ENCODE measurements at places on chromosomes 1 and 21.

DNA sequence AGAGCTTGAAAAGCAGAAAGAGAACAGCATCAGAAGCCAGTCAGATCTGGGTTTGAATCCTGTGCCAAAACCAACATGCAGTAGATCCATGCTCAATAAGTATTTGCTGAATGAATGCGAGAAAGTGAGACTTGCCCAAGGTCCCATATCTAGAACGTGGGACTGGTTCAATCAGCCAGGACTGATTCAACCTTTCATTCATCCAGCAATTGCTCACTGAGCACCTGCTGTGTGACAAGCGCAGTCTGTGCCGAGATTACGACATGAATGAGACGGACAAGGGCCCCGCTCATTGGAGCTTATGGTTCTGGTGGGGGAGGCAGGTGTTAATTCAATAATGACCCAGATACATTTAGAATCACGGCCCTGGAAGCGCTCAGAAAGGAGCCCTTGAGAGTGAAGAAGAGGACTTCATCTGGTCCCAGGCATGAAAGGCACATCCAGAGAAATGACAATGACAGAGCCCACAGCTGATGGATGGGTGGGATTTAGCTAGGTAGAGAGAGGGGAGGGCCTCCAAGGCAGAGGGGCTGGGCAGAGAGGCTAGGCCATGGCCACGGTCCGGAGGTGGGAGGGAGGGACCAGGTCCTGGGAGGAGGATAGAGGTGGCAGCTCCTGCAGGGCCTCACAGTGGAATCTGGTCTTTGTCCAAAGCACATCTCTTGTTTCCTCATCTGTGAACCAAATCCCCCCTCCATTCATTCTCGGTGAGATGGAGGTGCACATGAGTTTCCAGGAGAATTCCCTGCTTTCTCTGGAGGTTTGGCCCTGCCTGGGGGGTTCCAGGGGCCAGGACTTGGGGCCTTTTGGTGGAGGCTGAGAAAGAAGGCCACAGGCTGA is 4.2 kb upstream of the FAM131C start:
- no peak for DNase-seq

DNA sequence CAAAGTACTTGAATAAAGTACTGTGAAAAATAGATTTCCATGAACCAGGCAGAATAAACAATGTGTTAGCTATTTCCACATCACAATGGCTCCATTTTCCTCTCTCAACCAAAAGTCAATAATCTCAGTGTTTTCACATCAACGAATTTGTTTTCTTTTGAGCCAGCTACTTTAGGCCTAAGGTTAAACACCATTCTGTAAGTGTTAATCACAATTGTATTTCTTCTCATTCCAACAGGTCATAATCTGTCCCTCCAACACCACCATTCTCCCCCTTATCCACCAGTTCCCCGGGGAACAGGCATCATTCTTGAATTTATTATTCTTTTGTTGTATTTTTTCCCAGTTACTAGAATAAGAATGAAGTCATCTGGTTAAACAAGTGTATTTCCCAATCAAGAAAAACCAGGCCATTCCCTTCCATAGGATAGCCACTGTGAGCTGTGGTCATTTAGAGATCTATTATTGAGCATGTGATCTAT is 66.2 kb upstream of the PALMD start:
- no peak for DNase-seq

DNA sequence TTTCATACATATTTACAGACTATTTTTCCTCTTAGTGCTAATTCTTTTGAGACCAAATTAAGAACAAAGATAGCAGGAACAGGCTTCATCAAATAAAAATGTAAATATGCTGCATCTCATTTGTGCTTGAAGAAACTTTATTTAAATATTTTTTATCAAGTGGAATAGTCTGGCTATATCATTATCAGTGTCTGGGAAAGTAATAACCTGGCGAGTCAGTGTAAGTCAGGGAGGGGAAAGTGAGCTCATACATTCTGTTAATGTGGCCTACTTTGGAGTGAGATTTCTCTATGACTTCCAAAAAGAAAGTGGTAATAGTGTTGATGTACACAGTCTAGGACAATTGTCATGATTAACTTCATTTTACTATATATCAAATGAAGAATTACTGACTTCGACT is 1045.1 kb downstream of the ADGRL2 start:
- no peak for DNase-seq

DNA sequence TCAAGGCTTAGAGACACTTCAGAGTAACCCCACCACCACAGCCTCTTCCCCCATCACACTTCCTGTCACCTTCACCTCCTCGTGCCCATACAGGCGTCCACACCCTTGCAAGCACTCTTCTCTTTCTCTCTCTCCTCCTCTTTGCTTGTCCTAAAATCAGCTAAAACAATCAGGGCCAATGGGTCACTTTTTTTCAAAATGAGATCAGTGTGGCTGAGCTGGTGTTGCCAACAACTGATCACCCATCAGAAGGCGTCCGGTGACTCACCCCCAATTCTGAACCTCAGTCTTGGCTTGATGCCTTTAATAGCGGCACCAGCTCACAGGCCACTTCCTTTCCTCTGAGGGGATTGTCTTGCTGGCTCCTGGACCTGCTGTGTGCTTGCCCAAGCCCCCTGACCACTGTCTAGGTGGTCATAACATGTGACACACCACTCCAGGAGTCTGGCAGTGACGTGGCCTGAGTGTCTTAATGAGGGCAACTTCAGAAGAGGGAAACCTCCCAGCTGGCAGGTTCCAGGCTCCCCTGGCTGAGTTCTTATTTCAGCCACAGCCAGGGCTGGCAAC is 1.6 kb downstream of the DRAXIN start:
- DNase-seq, result no peak

GRCh38 chr1:222171005-222171404 is 376.9 kb downstream of the HHIPL2 start:
- DNase-seq, result no peak

DNA sequence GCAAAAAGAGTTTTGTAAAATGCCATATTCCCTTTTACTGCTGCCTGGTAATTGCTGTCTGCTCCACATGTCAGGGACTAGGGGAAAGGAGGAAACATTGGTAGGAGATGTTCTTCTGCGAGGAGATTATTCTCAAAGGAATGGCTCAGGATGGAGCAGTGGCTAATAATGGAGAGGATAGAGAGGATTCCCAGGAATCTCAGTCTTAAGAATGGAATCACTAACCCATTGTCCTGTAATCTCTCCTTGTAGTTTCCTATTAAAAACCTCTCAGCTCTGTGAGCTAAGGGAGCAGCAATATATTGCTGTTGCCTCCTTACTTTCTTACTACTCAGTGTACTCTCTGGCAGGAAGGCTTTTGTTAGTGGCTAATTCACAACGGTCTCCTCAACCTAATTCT is 175.4 kb downstream of the HS2ST1 start:
- no peak for DNase-seq

- DNase-seq, result no peak
Observed at GRCh38 chr1:44676484-44677200, 2.1 kb downstream of the ARMH1 start.

GRCh38 chr1:227731241-227731677 is 3.8 kb downstream of the JMJD4 start:
- no peak for DNase-seq

GRCh38 chr1:83676106-83676505 is 322.8 kb downstream of the TTLL7 start:
- no peak for DNase-seq

- no peak for DNase-seq
Observed at GRCh38 chr1:41542196-41542930, 57.9 kb upstream of the EDN2 start.

DNA sequence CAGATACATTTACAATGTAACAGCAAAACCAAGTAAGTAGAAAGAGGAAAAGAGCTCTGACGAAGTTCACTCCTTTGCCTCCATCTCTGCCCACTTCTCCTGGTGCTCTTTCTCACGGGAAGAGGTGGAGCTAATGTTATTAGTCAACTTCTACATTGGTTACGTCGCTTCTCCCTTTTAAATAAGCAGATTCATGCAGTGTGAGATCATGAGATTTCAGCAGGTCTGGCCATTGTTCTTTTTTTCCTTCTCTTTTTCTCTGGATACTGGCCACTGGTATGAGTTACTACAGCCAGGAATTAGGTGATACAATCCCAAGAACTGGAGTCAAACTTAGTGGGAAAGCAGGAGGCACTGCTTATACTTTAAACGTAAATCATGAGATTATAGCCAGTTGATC is 207.1 kb downstream of the AKT3 start:
- DNase-seq, result no peak

GRCh38 chr1:169049258-169049938 is 57.1 kb upstream of the ATP1B1 start:
- no peak for DNase-seq

- DNase-seq, result no peak
Observed at GRCh38 chr1:29575277-29575676, 339.0 kb downstream of the PTPRU start.

DNA sequence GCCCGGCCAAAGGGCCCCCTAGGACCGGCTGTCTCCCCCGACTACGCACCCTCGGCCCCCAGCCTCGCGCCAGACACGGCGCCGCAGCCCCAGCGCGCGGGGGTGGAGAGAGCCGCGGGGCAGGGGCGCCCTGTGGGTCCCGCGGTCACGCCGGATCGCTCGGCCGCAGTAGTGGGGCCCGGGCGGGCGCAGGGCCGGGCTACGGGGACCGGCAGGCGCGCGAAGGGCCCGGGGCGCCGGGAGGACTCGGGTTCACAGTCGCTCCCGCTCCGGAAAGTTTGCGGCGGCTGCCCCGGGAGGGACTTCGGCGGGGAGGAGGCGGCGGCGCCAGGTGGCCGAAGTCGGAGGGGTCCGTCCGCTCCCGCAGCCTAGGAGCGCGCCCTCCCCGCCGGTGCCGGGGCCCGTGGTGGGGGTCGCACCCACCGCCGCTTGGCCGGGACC is 7.1 kb upstream of the ZNF669 start:
- no peak for DNase-seq

- DNase-seq, result no peak
Observed at GRCh38 chr1:85504417-85504816, 39.5 kb upstream of the DDAH1 start.

DNA sequence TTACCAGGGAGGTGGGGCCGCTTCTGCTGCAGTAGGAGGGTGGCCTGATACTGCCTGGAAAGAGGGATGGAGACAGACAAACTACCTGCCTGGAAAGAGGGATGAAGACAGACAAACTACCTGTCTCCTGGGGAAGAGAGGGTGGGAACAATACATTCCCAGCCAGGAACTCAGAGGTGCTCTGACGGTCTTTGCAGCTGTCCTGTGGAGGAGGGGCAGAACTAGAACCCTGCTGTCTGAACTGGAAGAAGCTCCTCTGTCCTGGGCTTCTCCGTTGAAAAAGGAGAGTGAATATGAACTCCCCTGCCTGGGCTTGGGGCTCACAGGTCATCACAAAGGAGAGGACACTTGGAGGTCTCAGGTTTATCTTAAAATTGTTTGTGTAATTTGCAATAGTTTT is 40.3 kb upstream of the ETV3 start:
- DNase-seq, result no peak

DNA sequence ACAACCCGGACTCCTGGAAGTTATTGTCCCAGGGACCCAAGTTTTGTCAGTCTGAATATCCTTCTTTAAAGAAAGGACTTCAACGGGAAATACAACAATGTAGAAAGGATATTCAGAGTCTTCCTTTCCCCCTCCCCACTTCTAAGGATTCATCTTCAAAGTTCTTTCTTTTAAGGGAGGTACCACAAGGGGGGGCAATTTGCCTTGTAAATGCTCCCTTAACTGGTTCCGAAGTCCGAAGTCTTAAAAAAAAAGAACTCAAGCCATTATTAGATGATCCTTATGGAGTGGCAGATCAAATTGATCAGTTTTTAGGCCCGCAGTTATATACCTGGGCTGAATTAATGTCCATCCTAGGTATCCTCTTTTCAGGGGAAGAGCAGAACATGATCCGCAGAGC is 47.0 kb downstream of the SERINC2 start:
- DNase-seq, result no peak

GRCh38 chr1:222787729-222788128 is 27.1 kb upstream of the DISP1 start:
- peak; percentile 69 for DNase-seq

- DNase-seq, result no peak
Observed at GRCh38 chr1:41621256-41621655, 136.8 kb upstream of the EDN2 start.

DNA sequence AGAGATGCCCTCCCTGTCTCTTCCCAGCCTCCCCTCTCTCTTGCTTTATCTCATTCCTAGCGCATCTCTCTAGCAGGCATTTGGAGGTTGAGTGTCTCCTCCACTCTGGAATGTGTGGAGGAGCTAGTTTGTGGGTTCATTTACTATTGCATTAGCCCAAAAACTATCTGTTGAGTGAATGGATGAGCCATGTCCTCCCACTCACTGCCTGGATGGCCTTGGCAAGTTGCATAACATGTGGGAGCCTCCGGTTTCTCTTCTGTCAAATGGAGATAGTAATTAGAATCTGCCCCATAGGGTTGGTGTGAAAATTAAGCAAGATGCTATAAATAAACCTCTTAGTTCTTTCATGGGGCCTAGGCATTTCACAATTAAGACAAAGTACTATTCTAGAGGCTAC is 181.8 kb downstream of the KAZN start:
- no peak for DNase-seq

GRCh38 chr1:11944358-11944931 is 9.9 kb downstream of the PLOD1 start:
- peak; percentile 73 for DNase-seq

- peak; percentile 62 for DNase-seq
Observed at GRCh38 chr1:84433258-84434080, 35.2 kb downstream of the DNASE2B start.

DNA sequence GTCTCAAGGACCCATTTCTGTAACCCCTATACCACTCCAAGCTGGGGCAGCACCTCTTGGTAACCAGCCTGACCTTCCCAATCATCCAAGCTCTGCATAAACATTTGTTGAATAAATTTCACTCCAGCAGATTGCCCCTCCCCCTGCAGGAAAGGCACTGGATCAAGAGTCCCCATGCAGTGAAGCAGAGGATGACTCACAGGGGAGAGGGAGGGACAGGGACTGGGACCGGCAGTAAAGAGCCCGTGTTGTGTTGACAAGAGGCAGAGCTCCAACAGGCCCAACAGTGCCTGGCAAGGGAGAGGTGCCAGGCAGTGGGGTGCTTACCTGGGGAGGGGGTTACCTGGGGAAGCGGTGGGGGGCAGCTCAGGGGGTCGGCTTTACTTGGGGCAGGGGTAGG is 32.3 kb downstream of the SLC9A1 start:
- no peak for DNase-seq

DNA sequence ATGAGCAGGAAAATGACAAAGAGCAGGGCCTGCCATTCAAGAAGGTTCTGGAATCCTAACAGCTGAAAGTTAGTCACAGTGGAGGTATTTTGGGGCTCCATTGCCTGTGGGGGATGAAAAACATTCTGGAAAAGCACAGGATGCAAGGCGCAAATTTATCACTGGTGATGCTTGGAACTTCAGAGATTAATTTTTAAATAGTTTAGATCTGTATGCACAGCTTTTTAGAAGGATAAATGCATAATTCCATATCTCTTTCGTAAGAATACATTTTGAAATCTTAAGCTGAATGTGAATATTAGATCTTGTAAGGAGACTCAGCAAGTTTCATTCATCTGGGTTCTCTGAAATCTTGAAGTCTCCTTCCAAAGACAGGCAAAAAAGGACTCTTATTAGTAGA is at the start of gene OR11L1:
Gene OR11L1 (minus strand): TSS at position 101 of the 400 bp plus-strand sequence. CDS start 0 bp downstream, at position 101.
- DNase-seq, result no peak
